ENCODE measurements at places on chromosomes 16 and 17.

GRCh38 chr16:11520442-11520841 is 66.3 kb downstream of the LITAF start:
- DNase-seq: no peak

DNA sequence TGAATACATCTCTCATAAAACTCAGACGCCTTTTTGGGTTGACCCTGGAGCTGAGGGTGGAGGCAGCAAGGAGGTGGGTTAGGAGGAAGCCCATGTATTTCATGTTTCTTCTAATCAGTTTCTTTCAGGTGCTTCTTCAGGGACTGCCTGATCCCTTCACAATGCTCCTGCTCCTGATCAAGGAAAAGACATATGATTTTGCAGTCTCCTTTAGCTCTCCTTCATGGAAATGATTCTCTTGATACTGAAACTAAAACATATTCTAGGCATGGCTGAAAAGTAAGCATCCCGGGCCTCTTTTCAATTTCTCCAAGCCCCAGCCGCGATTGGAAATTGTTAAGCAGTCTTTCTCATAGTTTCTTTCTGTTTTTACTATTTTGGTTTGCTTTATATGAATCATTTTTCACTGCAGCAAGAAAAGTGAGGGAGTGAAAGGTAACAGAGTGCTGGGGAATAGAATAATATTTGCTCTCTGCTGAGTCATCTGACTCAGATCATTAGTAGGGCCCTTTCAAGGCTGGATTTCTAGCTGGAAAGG is 730.7 kb downstream of the CDH11 start:
- no peak for DNase-seq

GRCh38 chr17:74767111-74767516 is 9.0 kb downstream of the NAT9 start:
- DNase-seq: no peak

DNA sequence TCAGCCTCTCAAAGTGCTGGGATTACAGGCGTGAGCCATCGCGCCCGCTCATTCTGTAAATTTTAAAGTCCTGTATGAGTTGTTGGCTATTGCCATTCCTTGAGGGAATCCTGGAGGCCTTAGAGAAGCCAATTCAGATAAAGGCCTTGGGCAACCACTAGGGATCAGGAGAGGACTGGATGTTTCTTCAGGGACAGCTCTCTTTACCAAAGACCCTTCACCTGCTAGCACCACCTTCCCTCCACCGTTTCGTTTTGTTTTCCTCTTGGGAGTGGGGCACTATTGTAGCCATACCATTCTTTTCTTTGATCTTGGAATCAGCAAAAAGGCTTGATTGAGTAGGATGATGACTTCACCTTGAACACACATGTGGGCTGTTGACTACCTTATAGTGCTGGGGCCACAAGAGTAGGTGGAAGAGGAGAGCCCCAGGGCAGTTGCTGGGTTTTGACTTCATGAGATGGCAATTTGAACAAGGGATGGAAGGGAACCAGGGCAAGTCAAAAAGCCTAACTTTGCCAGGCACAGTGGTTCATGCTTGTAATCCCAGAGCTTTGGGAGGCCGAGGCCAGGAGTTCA is 7.0 kb upstream of the ANKRD40CL start:
- no peak for DNase-seq

GRCh38 chr16:55871411-55872038 is 3.6 kb downstream of the CES5A start:
- no peak for DNase-seq

GRCh38 chr16:53449816-53450517 is 15.7 kb downstream of the RBL2 start:
- DNase-seq: no peak

GRCh38 chr17:56257075-56257474 is 103.8 kb downstream of the ANKFN1 start:
- no peak for DNase-seq

DNA sequence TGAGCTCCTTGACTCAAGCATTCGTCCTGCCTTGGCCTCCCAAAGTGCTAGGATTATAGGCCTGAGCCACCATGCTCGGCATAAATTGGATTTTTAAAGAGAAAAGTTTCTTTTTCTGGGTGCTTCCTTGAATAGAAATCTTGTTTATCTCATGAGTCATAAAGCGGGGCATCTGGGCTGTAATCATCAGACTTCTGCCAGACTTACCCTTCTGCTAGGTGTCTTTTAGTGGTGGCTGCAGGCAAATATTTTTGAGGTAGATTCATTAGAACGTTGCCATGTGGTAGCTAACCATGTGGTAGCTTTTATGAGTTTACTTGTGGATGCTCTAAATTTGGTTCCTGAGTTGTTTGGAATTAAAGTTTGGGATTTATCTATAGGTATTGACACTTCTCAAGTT is 13.4 kb downstream of the PGS1 start:
- no peak for DNase-seq

GRCh38 chr17:39765175-39765574 is 27.4 kb downstream of the GRB7 start:
- DNase-seq: no peak

DNA sequence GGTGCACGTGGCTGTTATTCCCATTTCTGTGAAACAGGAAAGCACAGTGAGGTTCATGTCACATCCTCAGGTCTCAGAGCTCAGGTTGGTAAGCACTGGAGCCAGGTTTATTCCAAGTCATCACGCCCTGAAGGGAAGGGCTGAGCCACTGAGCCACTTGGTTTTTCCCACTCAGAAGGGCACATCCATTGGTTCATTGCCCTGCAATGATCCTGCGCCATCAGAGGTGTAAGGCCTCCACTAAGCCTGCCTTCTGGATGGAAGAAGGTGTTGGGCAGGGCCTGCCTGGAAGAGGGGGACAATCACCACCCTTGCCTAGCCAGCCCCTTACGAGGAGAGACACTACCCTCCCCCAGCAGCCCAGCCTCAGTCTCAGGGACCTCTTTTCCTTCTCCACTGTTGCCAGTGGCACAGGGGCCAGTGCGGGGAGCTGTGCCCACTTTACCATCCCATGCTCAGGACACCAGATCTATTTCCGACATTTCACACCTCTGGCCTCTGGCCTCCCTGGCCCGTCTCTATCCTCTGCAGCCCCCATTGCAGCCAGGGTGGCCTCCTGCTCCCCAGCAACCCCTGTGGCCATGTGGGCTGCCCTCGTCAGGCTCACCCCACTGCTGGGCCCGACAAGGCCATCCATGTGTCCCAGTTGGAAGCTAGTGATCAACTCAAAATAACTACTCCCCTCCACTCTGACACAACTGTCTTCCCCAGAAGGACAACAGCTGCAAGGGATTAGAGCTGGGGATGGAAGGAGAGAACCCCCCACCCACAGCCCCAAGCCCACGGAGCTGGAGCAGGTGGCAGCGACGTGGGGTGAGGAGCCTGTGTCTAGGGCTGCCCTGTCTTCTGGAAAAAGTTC is 29.9 kb downstream of the CFAP20 start:
- no peak for DNase-seq

GRCh38 chr16:2019921-2020831 is 591 bp downstream of the NPW start:
- DNase-seq: no peak

DNA sequence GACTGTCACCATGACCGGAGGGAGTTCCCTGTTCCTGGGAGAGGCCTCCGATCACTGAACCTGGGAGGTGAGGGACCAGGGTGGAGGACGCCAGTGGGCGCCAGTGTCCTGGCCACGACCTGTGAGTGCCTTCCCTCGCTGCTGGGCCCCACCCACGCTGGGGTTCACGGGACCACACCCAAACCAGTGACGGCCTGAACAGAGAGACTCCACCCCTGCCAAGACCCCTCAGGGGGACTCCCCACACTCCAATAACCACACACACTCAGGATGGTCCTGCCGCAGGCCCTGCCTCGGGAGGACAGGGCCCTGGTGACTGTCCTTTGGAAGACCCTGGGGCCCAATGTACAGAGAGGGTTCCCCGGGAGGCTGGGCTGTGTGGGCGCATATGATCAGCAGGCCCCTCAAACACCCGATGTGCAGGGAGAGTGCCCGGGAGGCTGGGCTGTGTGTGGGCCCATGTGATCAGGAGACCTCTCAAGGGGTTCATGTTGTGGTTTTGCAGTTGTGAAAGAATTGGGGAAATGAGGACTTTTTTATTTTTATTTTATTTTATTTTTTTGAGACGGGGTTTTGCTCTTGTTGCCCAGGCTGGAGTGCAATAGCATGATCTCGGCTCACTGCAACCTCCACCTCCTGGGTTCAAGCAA is 26.6 kb downstream of the TPSD1 start:
- DNase-seq: no peak

GRCh38 chr17:2295575-2295974 is 8.0 kb downstream of the SMG6 start:
- no peak for DNase-seq

- peak; percentile 12 for DNase-seq
Observed at GRCh38 chr16:87303431-87303930, 13.7 kb downstream of the C16orf95 start.

DNA sequence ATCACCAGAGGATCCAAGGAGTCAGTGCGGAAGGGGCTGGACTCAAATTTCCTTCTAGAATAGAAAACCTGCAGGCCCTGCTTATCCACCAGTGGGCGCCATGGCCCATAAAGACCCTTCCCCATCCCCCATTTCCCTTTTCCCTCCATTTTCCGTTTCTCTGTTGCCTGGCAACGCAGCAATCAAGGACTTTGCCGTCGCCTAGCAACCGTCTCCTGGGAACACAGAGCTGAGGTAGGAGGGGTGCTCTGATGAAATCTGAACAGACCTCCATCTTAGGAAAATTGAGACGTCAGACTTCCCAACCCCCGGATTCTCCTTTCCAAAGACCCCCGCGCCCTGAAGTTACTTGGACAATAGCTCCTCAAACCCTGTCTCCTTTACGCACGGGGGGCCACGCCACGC is 5.7 kb downstream of the DLG4 start:
- peak; percentile 81 for DNase-seq

DNA sequence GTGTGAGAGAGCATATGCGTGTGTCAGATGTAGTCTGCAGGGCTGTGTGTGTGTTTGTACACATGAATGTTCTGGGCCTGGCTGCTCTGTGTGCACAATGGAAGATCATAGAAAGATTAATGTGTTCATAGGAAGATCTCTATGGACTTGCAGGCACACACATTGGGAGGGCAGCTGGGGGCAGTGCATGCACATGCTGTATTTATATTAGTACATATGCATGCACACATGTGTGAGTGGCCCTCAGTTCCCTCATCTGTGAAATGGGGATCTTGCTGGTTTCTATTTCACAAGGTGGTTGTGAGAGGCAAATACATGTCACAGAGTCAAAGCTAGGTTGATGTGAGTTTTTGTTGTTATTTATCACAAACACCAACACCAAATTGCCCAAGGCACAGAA is 2.1 kb downstream of the CA7 start:
- no peak for DNase-seq

GRCh38 chr16:11255737-11256660 is at the start of gene SOCS1:
SOCS1 (minus strand) TSS chr16:11256204; CDS start chr16:11255478, 726 bp downstream.
- DNase-seq: peak; percentile 87

GRCh38 chr17:40364121-40364861 is at the start of gene GJD3:
GJD3 (minus strand) TSS chr17:40364737; CDS start chr17:40363815, 922 bp downstream.
- no peak for DNase-seq

GRCh38 chr17:29622337-29623282 is at the start of gene CORO6:
CORO6 (minus strand) TSS chr17:29622912; CDS start chr17:29621421, 1,491 bp downstream.
- DNase-seq: peak; percentile 56

GRCh38 chr16:1772362-1772907 is at the start of gene EME2:
EME2 (plus strand) TSS chr16:1772810; CDS start chr16:1773228, 418 bp downstream.
- peak; percentile 59 for DNase-seq

GRCh38 chr17:9238340-9239245 is 217.3 kb downstream of the NTN1 start:
- no peak for DNase-seq

DNA sequence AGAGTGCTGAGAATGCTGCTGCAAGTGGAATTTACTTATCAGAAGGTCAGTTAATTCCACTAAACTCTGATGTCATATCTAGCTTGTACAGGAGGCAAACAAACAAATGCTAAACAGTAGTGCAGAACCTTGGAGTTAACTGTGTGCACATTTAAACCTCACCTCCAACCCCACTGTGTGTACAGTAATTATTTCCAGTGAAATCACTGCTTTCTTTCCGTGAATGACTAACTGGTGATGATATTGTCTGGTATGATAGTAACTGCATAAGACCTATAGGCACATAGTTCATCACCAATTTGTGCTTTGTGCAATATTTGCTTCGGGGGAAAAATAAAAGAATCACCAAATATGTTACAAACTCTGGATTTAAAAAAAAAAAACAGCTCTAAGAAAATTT is 492.5 kb upstream of the HSBP1 start:
- no peak for DNase-seq

DNA sequence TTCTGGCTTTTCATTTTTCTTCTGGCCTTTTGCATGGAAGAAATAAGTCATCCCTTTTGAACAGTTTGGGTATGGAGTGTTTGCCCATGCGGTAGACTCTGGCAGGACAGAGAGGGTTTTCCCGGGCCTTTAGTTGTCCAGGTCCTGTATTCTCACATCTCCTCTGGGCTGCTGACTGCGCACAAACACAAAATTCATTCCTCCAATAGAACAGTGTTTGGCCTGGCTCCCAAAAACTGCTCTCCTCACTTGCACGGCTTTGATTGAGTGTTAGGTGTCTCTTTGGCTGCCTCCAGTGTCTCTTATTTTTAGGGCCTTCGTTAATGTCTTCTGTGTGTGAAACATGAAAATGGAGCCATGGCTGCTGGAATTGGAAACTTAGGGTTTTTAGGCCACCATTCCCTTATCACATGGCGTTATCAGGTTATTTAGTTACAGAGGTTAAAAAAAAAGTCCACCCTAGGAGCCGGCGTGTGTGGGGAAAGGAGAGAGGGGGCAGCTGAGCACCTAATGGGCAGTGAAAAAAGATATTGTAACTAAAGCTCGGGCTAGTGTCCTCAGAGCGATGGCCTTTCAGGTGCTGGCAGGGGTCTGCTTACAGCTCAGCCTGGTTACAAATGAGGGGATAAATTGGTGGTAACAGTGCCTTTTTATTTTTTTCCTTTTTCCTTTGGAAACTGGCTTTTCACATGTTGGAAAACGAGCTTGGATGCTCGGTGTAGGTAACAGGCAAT is 47.3 kb downstream of the PRKCA start:
- no peak for DNase-seq

DNA sequence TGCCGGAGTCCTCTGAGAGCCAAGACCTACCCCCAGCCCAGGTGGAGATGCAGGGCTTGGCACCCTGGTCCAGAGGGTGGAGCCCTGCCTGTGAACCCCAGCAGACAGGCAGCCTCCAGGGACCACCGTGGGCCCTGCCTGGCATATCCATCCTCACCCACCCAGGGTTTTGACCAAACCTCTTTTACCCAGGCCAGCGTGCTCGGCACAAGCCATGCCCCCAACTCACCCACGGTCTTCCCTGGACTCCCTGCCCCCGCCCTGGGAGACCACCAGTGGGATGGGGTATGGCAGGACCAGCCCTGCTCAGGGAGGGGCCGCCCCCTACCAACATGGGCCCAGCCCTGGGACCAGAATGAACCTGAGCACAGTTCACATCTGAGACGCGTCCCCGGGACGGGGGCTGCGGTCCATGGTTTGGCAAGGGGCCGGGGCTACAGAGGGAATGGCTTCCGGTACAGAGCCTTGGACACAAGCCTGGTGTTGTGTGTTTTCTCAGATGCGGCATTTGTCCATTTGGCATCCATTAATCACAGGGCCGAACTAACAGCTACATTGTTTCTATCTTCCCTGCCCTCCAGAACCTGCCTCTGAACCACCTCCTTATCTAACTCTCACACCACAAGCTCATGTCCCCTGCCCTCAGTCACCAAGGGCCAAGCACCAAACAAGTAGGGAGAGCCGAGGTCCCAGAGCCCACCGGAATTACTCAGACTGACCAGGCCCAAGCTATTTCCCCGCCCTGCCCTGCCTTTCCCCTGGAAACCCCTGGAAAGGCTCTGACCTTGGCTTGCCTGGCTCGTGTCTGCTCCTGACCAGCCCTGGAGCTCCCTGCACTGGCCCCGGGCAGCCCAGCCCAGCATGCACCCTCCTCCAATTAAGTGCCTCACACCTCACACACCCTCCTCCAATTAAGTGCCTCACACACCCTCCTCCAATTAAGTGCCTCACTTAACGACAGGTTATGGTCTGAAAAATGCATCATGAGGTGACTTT is 14.1 kb downstream of the HS3ST6 start:
- DNase-seq: no peak
